ENCODE measurements at places on chromosomes 7 and 10.

DNA sequence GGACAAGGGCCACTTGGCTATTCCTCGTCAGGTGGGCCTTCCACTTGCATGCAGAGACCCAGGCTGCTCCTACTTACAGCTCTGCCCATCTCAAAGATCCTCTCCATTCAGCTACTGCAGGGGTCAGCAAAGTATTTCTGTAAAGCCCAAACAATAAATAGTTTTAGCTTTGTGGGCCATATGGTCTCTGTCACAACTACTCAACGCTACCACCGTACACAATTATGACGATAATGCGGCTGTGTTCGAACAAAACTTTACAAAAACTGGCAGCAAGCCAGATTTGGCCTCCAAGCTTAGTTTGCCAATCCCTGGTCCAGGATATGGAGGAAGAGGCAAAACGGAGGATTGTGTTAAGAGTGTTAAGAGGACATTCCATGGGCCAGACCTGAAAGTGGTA lies 12.8 kb downstream of the RAB11FIP2 start:
- no peak for DNase-seq

GRCh38 chr7:10706875-10707493 lies 266.7 kb upstream of the PHF14 start:
- DNase-seq, result no peak

DNA sequence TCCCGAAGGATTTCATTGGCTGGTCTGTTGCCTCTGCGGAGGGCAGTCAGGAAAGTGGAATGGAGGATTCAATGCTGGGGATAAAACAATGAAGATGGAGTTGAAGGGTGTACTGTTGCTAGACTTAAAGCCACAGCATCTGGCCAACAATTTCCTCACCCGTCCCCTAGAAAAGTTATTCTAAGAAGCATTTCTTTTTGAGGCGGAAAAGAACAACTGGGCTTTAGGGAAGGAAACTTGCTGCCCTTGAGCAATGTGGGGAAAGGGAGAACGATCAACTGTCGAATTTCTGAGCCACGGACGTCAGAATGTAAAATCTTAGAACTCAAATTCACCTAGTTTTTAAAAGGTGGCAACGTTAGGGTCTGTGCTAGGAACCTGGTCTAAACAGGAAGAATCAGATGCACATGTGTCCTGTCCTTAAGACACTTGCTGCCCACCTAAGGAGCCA lies 664 bp downstream of the FMC1 start:
- no peak for DNase-seq

DNA sequence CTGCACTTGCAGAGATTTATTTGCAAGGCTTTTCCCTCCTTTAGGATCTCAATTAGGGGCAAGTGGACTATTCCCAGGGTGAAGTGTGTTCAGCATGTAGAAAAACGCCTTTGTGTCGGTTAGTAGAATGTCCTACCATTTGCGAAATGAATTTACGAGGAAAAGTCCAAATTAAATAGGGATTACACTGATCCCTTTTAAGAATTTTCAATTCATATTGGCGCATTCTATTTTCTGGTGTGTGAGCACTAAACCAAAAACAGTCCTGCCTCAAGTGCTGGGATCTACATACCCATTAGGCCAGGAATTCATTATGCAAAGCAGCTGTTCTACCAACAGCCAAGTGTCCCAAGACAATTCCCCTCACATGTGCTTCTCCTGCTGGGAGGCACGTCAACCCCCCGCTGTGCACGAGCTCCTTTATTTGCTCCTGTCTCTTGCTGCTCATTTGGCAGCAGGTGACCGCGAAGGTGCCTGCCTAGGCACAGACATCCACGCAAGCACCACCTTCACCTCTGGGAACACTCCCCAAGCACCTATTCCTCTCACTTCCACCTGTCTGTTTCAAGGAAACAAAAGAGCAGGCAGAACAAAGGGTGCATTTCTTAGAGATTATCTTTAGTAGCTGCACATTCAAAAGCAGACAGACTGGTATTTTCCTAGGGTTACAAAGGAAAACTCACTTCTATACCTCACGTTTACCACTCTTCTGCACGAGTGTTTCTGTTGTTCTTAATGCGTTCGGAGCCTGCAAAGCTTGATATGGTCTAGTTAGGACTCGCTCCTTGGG lies 134.6 kb upstream of the FGFR2 start:
- no peak for DNase-seq

GRCh38 chr7:2106924-2107323 lies 125.8 kb downstream of the MAD1L1 start:
- DNase-seq, result no peak

DNA sequence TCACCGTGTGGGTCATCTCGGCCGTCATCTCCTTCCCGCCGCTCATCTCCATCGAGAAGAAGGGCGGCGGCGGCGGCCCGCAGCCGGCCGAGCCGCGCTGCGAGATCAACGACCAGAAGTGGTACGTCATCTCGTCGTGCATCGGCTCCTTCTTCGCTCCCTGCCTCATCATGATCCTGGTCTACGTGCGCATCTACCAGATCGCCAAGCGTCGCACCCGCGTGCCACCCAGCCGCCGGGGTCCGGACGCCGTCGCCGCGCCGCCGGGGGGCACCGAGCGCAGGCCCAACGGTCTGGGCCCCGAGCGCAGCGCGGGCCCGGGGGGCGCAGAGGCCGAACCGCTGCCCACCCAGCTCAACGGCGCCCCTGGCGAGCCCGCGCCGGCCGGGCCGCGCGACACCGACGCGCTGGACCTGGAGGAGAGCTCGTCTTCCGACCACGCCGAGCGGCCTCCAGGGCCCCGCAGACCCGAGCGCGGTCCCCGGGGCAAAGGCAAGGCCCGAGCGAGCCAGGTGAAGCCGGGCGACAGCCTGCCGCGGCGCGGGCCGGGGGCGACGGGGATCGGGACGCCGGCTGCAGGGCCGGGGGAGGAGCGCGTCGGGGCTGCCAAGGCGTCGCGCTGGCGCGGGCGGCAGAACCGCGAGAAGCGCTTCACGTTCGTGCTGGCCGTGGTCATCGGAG lies 1.8 kb downstream of the ADRA2A start:
- no peak for DNase-seq

GRCh38 chr7:89837515-89837914 lies 316.8 kb upstream of the STEAP1 start:
- no peak for DNase-seq

DNA sequence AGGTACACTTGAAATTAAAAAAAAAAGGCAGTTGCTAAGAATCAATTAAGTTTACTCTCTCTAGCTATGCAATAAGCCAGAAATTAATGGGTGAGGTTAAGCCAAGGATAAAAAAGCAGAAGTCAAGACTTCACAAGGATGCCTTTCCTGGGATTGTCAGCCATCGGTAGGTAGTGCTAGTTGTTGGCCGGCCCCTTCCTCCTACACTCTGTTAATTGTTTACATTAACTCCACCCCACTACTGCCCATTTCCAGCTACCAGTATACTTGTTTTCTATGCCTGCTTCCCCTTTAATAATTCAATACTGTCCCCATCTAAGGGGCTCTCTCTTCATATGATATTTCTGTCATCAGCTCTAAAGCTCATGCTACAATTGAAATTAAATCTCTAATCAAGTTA lies 461.0 kb downstream of the IPMK start:
- DNase-seq, result no peak

DNA sequence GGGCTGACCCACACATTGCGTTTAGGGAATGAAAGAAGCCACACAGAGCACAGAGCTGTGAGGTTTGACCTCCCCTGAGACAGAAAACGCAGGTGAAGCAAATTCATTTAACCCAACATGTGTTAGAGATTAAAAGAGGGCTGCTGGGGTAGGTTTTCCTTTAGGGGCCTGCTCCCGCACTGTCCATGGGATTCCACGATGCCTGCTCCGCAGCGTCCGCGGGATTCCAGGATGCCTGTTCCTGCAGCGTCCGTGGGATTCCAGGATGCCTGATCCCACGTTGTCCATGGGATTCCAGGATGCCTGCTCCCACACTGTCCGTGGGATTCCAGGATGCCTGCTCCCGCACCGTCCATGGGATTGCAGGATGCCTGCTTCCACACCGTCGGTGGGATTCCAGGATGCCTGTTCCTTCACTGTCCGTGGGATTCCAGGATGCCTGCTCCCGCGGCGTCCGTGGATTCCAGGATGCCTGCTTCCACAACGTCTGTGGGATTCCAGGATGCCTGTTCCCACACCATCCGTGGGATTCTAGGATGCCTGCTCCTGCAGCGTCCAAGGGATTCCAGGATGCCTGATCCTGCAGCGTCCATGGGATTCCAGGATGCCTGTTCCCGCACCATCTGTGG lies 78.7 kb downstream of the VIPR2 start:
- DNase-seq, result no peak
